ENCODE measurements at places on chromosomes 5 and 9.

GRCh38 chr5:103785569-103785968 is 223.0 kb upstream of the NUDT12 start:
- no peak for DNase-seq

DNA sequence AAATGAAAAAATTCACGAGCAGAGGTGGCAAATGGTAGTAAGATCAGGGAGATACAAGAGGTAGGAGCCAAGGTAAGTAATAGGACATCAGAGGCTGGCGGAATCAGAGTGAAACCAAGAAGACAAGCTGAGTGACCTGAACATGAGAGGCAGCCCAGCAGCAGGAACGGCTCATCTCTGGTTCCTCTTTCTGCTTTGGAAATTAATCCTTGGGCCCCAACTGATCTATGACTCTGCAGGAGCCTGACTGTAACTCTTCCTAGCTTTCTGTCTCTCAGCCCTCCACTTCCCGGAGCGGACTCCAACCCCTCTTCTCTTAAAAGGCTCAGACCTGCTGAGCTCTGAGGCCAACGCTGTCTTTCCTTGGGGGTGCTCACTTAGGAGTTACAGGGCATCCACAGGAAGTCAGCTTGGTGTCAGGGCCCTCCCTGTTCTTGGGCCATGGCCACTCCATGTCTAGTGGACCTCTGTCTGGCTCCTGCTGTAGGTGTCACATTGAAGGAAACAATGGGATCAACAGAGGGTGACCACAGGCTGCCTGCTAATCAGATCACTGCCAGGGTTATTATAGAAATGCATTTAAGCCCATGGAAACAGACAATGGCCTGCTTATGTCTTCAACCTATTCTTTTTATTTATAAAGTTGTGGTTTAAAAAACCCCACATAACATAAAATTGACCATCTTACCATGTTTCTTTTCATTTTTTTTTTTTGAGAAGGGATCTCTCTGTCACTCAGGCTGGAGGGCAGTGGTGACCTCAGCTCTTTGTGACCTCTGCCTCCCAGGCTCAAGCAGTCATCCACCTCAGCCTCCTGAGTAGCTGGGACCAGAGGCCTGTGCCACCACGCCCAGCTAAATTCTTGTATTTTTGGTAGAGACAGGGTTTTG is 22.5 kb upstream of the SHB start:
- no peak for DNase-seq

GRCh38 chr9:110213413-110214044 is 5.6 kb upstream of the C9orf152 start:
- DNase-seq = no peak

- no peak for DNase-seq
Observed at GRCh38 chr9:130319300-130319699, 53.7 kb downstream of the HMCN2 start.

- DNase-seq = no peak
Observed at GRCh38 chr5:97494465-97494864, 311.4 kb upstream of the RIOK2 start.

DNA sequence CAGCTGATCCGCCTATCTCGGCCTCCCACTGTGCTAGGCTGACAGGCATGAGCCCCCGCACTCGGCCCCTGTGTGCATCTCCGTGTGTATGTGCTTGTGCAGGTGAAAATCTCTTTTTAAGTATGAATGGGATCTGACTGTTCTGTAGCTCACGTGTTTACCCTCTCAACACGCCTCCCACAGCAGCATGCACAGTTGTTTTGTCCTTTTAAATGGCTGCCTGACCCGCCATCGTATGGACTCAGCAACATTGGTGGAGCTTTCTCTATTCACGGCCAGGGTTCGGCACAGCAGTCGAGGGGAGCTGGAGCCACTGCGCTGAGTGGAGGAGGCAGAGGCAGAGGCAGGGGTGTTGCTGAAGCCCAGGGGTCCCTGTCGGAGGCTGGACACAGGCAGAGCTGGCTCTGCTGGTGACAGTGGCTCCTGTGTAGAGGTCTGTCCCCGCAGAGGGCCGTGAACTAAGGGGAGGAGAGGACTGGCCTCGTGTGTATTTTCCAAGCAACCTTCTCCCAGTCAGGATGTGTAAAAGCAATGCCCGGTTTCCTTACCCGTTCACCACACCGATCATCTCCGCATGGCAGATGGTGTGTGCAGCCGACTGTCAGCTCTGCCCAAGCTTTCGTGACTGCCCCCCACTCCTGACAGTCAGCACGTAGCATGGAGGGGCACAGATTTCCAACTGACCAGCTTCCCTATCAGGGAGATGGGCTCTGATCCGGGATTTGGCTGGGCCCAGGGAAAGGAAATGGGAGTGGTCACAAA is 37.3 kb downstream of the MRPL36 start:
- no peak for DNase-seq

- no peak for DNase-seq
Observed at GRCh38 chr9:21357479-21358460, 7.1 kb upstream of the IFNA6 start.

GRCh38 chr9:90121762-90122161 is 517.0 kb downstream of the GADD45G start:
- DNase-seq = no peak

DNA sequence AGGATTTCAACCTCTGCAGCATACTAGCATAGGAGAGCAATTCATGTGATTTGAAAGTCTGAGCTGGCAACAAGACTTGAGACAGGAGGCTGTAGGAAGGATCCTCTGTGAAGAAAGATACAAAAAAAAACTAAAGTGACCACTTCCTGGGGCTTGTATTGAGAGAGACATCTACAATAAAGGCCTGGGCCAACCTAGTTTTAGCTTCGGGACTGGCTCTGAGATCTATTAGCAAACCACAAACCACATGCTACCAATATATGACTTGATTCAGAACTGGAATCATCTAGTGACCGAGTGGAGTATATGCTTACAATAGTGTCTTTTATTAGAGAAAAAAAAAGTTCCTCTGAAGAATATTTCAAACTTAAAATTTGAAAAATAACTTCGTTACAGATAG is 1448.9 kb upstream of the CDH6 start:
- no peak for DNase-seq

GRCh38 chr9:95912773-95913172 is 37.3 kb downstream of the ERCC6L2 start:
- no peak for DNase-seq

DNA sequence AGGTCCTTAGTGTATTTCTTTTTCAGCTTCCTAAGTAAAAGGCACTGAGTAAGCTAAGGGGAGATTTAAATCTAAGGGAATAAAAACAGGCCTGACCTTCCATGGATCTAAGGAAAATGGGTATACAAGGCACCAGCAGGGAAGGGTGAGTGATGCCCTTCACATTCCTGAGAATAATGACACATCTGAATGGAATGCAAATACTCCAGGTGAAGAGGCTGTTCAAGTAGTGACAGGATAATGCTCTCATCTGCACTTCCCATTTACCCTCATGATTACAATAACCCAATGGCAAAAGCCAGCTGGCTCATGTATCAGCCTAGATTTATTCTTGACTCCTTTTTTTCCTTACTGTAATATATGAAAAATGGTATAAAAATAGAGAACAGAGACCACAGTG is 216.2 kb upstream of the ACTBL2 start:
- no peak for DNase-seq

- DNase-seq = peak; percentile 23
Observed at GRCh38 chr9:132651259-132651658, 18.5 kb downstream of the DDX31 start.

DNA sequence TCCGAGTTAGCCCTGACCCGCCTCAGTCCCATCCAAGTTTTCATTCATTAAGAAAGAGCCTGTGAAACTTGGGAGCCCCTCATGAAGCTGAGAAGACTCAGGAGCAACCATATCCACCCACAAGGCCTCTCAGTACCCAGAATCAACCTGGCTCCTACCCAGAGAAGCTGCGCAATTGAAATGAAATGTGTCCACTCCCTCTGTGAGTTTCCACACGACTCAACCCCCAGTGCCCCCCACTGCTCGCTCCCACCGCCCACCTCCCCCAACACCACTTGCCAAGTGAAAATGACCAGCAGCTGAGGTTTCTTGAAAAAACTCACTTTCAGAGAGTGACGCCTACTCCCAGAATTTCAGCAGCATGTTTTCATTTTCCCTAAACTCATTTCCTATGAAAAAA is 104.6 kb downstream of the CDK5RAP2 start:
- DNase-seq = no peak

GRCh38 chr5:140146523-140146842 is 20.7 kb downstream of the IGIP start:
- DNase-seq = no peak

DNA sequence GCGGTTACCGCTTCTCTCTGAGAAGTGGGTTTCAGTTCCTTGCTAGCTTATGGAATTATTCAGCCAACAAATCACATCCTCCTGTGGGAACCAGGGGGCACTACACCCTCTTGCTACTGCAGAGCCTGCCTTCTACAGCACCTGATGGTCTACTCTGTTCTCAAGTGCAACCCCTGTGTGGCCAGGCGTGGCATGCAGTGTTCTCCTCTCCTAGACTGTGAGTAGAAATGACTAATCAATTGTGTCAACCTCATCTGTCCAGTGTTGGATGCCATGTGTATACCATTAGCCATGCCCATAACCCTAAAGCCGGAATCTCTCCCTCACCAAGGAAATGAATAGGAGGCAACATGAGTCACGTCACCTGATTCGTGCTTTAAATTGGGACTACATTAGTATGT is 117.2 kb upstream of the LIFR start:
- no peak for DNase-seq

DNA sequence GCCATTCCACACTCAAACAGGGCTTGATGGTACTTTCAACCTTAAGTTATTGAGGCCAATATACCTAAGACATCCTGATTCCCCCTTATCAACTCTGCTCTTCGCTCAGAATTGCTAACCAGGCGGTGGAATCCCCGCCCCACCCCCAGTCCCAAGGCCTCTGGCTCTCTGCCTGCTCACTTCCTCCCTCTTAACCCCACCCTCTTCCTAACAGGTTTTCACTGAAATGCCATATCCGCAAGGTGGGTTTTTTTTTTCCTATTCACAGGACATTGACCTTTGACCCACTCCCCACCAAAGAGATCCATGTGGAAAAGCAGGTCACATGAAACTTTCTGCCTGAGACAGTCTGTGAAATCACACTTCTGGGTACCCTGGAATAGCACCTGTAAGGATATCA is 66.6 kb upstream of the IFNK start:
- DNase-seq = no peak

DNA sequence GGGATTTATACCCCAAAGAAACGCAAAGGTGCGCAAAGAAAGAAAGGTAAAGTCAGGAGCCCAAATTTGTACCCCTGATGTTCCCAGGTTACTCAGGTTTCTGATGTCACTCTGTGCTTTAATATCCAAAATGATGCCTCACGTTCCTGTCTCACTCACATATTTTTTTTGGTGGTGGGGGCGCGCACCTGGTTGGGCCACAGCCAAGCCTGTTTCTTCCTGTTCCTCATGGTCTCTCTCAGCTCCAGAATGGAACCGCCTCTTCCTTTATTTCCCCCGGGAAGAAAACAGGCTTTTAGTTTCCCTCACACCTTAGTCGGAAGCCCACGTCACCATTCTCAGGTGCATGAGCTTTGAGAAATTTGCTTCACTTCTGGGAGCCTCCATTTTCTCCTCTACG is 118.3 kb upstream of the BOD1 start:
- DNase-seq = no peak

DNA sequence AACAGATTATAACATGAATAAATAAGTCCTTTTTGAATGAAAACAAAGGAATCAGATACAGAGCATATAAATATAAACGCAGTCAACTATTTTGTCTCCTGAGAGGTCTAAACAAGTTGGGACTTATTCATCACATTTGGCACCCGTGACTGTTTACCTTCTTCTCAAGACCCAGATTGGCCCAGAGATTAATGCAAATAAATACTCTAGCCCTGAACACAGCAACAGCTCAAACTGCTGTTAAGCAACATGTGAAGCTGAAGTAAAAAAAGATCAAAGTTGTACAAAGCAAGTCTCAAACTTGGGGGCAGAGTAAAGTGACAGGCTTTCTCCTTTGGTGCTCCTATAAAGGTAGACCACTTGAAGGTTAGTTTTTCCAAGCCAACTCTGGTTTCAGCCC is 95.0 kb upstream of the NR5A1 start:
- no peak for DNase-seq

GRCh38 chr9:125475385-125475784 is 213.8 kb downstream of the GAPVD1 start:
- DNase-seq = no peak

DNA sequence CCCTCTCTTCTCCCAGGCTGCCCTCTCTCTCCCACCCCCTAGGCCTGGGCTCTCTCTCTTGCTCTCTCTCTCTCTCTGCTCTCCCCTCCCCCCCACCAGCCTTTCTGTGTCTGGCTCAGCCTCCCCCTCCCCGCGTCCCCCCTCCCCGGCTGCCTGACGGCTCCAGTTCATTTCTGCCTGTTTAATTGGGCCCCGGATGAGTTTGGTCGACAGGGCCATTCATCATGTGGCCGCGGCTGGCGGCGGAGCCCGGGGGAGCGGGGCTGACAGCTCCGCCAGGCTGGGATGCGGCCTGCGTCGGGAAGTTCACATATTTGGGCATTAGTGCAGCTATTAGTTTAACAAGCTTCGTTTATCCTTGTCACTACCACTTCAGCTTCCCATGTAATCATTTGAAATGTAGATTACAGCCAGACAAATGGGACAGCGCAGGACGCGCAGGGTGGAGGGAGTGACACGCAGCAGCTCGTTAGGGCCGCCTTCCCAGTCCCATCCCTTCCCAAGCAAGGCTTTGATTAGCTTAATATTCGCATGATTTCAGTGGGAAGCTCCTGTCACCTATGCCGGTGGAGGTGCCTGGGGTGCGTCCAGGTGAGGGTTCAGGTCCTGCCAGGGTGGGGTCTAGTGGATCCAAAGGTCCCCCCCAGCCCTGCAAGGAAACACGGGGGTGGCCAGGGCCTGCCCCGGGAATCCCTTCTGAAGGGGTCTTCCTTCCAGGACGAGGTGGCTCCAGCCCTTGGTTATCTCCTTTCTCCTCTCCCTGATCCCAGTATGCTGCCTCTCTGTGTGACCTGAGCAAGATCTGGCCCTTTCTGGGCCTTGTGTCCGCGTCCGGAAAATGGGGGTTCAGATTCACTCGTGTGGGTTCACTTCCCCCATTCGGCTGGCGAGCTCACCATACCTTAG is 214.8 kb downstream of the PAX5 start:
- DNase-seq = no peak

GRCh38 chr5:166004006-166004405 is 2287.4 kb upstream of the WWC1 start:
- DNase-seq = no peak

- no peak for DNase-seq
Observed at GRCh38 chr5:103450333-103451061, 112.1 kb downstream of the NUDT12 start.

GRCh38 chr9:105401651-105402050 is 46.2 kb upstream of the FSD1L start:
- DNase-seq = peak; percentile 2

GRCh38 chr5:79349047-79349446 is 113.1 kb downstream of the JMY start:
- DNase-seq = no peak

Data from COR-L47 (cell line).